ENCODE measurements at places on chromosomes 1 and 21. TPM values are rescaled to one million over a fixed set of nuclear protein-coding genes. Genes with fewer than 3 reads are reported as not detected.

The SH2D2A gene
- 3.7 TPM for total RNA-seq

The RXFP4 gene
- not detected for total RNA-seq

The KIF21B gene
- 1.8 TPM for total RNA-seq

The UTS2 gene
- not detected for total RNA-seq

The CLDN14 gene
- not detected for total RNA-seq

The SLFNL1 gene
- not detected for total RNA-seq

The FCRL6 gene
- total RNA-seq: not detected

The C1orf74 gene
- total RNA-seq: 1.1 TPM

The OR14K1 gene
- not detected for total RNA-seq

The TRAF3IP3 gene
- total RNA-seq: not detected

The CR1L gene
- total RNA-seq: not detected

The ENSA gene
- 128 TPM for total RNA-seq

The LUZP1 gene
- 29.4 TPM for total RNA-seq

The COL8A2 gene
- total RNA-seq: 0.09 TPM

The NCF2 gene
- total RNA-seq: 1.1 TPM

The CD160 gene
- not detected for total RNA-seq

The HHAT gene
- 1.3 TPM for total RNA-seq

The TMEM51 gene
- 28.6 TPM for total RNA-seq

The BARHL2 gene
- not detected for total RNA-seq

The HSF2BP gene
- total RNA-seq: 1.8 TPM

The S1PR1 gene
- 0.22 TPM for total RNA-seq

Data from A549 treated with Hydrocortisone at 1 μM for 4 hours (cell line).